Kidney (tissue), 22 donors: ENCODE measurements at places on chromosomes 5 and 9. TPM values are rescaled to one million over a fixed set of nuclear protein-coding genes. Genes with fewer than 3 reads are reported as not detected.

ARID3C gene
- polyA plus RNA-seq = not detected

KIAA1958 gene
- polyA plus RNA-seq = 2.6 TPM

DNA sequence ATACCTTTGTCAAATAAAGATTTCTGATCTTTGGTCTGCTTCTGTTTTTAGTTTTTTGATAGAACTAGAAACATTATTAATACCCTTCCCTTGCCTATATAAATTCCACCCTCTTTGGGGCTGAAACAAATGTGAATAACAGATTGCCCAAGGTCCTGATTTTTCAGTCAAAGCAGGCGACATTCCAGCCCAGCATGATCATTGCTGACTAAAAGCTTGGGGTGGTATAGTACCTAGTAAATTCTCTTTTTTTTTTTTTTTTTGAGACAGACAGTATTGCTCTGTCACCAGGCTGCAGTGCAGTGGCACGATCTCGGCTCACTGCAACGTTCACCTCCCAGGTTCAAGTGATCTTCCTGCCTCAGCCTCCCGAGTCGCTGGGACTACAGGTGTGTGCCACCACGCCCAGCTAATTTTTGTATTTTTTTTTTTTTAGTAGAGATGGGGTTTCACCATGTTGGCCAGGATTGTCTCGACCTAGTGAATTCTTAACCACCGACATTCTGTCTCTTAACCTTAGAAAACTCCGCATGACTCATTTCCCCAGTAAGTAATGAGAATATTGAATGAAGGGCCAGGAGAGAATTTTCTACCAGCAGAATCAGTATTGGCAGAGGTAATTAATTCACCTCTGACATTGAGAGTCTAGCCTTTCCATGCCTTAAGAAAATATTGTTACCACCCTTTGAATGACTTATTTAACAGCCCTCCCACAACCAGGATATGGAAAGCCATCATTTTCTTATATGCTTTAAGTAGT, 226.4 kb downstream of the GNA14 start:
- no peak overlapping the region for H3K4me3 ChIP-seq
- no peaks in the 10 kb centered on the region for H3K27me3 ChIP-seq
- H3K4me1 ChIP-seq = no peaks in the 10 kb centered on the region

EMB gene
- 2.2 TPM for polyA plus RNA-seq

DNA sequence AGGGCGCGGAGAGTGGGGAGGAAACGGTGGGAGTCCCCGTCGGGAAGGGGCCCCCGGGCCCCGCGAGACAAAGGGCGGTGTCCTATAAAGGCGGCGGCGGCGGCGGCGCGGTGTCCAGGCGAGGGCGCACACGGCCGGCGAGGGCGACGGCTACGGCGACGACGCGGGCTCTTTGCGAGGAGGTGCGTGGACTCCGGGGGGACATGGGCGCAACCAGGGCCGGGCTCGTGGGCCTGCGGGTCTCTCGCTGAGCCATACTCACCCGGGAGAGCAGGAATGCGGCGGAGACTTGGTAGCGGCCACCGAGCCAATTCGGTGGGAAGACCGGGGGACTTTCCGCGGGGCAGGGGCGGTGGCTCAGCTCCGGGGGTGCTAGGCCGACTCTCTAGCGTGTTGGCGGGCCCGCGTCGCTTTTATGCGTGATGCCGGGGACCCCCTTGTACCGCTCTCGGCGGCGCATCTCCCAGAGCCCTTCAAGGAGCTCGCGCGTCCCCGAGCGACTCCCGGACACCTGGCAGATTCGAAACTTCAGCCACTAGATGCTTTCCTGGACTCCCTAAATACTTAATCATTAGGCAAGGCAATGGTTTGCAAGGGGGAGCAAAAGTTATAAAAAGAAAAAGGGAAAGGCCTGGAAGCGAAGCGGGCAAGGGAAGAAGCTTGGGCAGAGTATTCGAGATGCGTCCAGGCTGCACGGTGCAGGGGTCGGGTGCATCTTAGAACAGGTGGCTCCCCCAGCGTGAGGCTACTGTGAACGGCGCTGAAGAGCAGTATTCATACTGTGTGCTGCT, 5.9 kb upstream of the TAL2 start:
- H3K27ac ChIP-seq = no peak overlapping the region
- DNase-seq = peak; percentile 57
- H3K4me1 ChIP-seq = no peaks in the 10 kb centered on the region
- H3K27me3 ChIP-seq = no peaks in the 10 kb centered on the region
- H3K36me3 ChIP-seq = no peaks in the 10 kb centered on the region

LCNL1 gene
- polyA plus RNA-seq = 0.54 TPM

DNA sequence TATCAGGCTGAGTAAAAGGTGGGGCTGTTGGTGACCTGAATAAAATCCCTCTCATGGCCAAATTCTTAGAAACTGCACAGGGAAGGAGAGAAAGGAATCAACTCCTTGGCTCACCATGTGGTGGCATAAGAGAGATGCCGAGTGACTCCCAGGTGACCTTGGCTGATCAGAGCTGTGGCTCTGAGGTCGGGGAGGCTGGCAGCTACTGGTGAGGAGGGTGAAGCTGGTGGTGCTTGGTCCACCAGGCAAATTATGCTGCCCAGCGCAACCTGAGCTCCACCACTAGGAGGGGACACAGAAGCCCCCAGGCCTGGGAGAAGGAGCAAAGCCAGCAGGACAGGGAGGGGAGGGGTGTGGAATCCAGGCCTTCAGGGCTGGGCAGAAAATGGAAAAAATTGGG, 111.2 kb upstream of the IL12B start:
- no peak overlapping the region for H3K27ac ChIP-seq
- H3K4me3 ChIP-seq = no peak overlapping the region
- no peaks in the 10 kb centered on the region for H3K36me3 ChIP-seq
- no peaks in the 10 kb centered on the region for H3K27me3 ChIP-seq
- DNase-seq = peak; percentile 39

ARHGEF28 gene
- 21.9 TPM for polyA plus RNA-seq
